ENCODE measurements at places on chromosomes 5 and 9. TPM values are rescaled to one million over a fixed set of nuclear protein-coding genes. Genes with fewer than 3 reads are reported as not detected.

IL3 gene
- not detected for total RNA-seq

CKS2 gene
- total RNA-seq, result 344 TPM

CCNO gene
- not detected for total RNA-seq

MEIKIN gene
- total RNA-seq, result not detected

BTNL3 gene
- total RNA-seq, result not detected

CYLC2 gene
- total RNA-seq, result not detected

GRM6 gene
- total RNA-seq, result not detected

FAM78A gene
- 2.1 TPM for total RNA-seq

NUDT2 gene
- 9.5 TPM for total RNA-seq

MYOT gene
- not detected for total RNA-seq

PCDHA7 gene
- total RNA-seq, result 8.7 TPM

STKLD1 gene
- total RNA-seq, result not detected

CTXN3 gene
- not detected for total RNA-seq

ZFP2 gene
- total RNA-seq, result 0.42 TPM

SEMA5A gene
- total RNA-seq, result 8.1 TPM

GPR151 gene
- total RNA-seq, result not detected

REEP2 gene
- 29.8 TPM for total RNA-seq

PLAC8L1 gene
- not detected for total RNA-seq

TMEM252 gene
- total RNA-seq, result not detected

PARP8 gene
- total RNA-seq, result 25.0 TPM

TIMD4 gene
- not detected for total RNA-seq

MAN2A1 gene
- total RNA-seq, result 129 TPM

KIAA0825 gene
- total RNA-seq, result 1.7 TPM

PCDHGB7 gene
- total RNA-seq, result 11.7 TPM

FAM221B gene
- total RNA-seq, result not detected

PTGDS gene
- total RNA-seq, result 1.9 TPM
